Kidney (tissue), 22 donors: ENCODE measurements at places on chromosomes 5 and 9. TPM values are rescaled to one million over a fixed set of nuclear protein-coding genes. Genes with fewer than 3 reads are reported as not detected.

- no peak for DNase-seq
Observed at GRCh38 chr5:163748934-163749333, 243.5 kb downstream of the MAT2B start.

DNA sequence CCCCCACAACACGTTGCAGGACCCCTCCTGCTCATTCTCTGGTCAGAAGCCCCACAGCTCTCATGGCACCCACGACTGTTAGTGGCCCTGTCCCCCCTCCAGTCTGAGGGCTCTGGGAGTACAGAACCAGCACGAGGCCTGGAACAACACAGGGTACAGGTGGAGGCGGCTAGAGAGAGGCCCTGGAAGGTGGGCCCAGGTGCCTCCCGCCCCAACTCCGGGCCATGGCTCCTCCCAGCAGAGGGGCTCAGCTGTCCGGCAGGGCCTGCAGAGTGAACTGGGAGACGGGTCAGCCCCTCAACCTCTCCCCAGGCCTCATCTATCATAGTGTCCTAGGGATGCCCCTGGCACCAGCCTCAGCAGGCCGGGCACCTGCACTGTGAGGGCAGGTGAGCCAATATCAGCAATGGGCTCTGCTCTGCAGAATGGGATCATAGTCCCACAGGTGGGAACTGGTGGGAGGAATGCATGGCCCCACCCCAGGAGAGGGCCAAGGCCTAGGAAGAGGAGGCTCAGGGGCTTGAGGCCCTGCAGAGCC lies 58.6 kb downstream of the BARX1 start:
- DNase-seq, result peak; percentile 4

DNA sequence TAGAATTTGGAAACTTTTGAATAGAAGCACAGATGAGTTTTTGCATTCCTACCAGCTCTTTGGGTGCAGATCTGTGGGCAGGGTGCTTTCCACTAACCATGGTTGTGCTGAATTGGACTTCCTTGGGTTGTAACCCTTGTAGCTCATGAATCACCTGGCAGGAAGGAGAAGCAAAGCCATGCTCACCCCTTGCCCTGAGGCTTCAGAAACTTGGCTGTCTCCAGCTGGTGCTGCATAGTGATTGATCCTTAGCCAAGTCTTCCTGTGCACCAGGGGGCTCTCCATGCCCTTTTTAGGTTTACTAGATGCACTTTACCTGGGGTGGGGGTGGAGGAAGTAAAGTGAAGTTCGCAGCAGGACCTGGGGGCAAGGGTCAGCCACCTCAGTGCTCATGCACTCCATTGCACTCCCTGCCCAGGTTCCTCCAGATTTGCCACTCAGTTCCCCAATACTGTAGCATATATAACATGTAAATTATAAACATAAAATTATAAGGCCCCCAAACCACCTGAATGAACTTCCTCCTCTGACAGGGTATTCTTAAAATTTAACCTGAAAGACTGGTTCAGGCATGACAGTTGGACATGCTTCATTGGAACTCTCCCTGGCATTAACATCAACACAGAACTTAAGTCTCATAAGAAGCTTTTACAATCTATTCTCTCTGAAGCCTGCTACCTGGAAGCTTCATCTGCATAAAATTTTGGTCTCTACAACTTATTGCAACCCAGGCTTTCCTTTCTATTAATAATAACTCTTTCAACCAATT lies 25.8 kb upstream of the IFNA14 start:
- no peak for DNase-seq

- peak; percentile 71 for DNase-seq
Observed at GRCh38 chr9:124776954-124777648, at the start of gene OLFML2A. TSS of gene OLFML2A (plus strand) at chr9:124777133. CDS start at chr9:124777271, 138 bp downstream.

EGFLAM gene
- total RNA-seq, result 5.1 TPM
